Smooth muscle cell of the coronary artery (primary cell): ENCODE measurements at places on chromosomes 4 and X. TPM values are rescaled to one million over a fixed set of nuclear protein-coding genes. Genes with fewer than 3 reads are reported as not detected.

Gene BMX
- 0.12 and 0.53 TPM in 2 replicates for total RNA-seq

Gene AFAP1
- total RNA-seq, result 24.2 and 94.3 TPM in 2 replicates

Gene RIBC1
- 0.68 and 0.94 TPM in 2 replicates for total RNA-seq

Gene GPR119
- total RNA-seq, result not detected in 2 replicates

Gene DUX4
- total RNA-seq, result not detected in 2 replicates

Gene FREM3
- 0.08 TPM in 1 of 2 replicates, not detected in the other for total RNA-seq

Gene LGI2
- 0.08 and 1.2 TPM in 2 replicates for total RNA-seq

Gene IQCM
- total RNA-seq, result not detected in 2 replicates

Gene CENPE
- 1.4 and 3.9 TPM in 2 replicates for total RNA-seq
